GM04504 (cell line): ENCODE measurements at places on chromosomes 2 and 18.
A peak's percentile ranks its signal among the peaks of the same experiment; 100 is the strongest.

DNA sequence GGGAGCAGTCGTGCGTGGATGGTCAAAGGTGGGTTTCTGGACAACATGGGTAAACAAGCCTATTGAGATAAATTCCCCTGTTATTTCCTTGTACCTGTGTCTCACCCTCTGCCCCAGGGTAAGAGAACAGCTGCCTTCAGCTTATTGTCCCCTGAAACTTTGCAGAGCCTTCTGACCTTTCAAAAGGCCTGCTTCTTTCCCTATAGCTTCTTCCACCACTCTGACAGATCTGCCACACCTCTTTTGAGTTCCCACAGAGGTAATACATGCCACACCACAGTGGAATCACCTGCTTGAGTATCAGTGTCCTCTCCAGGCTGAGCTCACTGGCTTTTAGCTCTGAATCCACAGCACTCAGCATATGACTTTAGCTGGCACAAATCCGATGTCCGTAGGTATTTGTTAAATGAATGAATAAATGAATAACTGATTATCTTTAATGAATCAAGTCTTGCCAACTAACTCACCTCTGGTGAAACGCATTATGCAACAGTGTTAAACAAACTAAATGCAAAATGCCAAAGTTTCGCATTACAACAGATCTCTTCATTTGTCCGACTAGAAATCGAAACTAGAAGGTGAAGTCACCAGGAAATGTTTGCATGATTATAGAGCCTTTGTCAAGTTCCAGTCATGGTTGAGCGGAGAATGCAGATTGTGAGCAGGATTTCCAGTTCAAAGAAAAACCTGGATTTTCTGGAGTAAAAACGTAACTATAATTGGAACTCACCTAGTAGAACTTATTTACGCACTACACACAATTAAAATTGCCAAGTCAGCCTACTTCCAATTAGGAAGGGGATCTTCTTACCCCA lies 16.4 kb downstream of the DYNAP start:
- no peak for DNase-seq

- no peak for DNase-seq
Observed at GRCh38 chr2:2798337-2798736, 467.3 kb upstream of the MYT1L start.

GRCh38 chr2:219506802-219507526 lies 7.3 kb upstream of the ASIC4 start:
- no peak for DNase-seq

DNA sequence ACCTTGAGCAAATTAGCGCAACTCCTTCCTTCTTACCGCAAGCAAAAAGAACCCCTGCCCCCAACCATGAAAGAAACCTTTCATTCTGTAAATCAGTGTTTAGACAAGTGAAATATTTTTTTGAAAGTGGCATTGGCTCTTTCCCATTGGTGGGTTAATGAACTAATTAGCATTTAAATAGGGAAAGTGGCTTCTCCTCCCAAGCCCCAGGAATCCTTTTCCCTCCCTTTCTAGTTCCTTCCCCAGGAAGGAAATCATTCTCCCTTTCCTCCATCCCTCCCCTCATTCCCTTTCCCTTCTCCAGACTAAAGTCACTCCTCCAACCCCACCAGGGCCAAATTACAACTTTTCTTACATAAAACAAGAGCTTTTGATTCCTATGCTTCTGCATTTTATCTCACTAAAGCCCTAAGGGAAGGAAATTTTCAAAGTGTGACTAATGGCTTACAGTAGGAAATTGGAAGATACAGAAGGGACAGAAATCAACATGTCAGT lies 22.9 kb upstream of the TYMS start:
- no peak for DNase-seq

DNA sequence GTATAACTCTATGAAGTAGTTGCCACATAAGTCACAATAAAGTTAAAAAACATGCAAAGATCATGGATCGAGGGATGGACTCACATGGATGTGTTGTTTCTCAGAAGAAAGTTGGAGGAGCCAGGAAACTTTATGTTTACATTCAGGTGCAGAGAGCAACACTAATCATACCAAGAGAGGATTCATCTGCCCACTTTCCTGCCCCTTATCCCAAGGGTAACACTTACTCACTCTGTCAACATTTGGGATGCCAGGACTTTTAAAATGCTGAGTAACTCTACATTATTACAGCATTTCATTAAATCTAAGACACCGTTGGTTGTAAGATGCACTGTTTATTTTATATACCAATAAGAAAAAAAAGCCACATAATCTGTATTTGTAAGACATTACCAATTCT lies 170.4 kb downstream of the KCNE4 start:
- no peak for DNase-seq

DNA sequence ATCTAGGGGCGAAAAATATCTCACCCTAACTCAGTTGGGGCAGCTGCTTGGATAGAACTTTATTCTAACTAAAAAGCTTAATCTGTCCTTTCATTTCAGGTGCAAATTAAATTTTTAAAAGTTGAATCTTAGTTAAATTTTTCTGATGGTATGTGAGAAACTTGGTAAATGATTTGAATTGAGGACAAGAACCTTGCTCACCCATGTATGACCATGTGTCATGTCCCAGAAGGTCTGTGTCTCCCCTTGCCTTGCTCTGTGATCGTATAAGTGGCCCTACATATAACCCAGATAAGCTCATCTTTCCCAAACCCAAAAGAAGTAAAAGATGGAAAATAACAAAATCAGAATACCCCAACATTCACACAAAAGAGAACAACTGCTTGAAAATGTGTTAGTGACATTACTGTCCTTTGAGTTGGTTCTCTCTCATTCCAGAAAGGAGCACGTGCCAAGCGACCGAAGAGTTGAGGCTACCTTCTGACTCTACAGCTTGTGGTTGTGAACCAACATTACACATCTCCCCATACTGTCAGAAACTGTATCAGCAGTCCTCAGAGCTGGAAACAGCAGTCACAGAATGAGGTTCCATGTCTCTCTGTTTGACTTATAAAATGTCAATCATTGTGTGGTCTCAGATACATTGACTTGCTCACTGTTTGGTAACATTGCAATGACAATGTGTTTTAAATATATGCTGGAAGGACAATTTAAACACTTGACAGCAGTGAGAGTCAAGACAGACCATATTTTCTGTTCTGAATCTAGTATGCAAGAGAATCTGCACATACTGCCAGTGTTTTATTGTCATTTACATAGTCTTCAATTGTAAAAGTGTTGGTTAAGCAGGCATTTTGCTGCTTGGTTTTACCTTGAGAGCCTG lies 46.3 kb upstream of the TANK start:
- no peak for DNase-seq

GRCh38 chr2:137924019-137924418 lies 40.3 kb upstream of the HNMT start:
- DNase-seq, result no peak

DNA sequence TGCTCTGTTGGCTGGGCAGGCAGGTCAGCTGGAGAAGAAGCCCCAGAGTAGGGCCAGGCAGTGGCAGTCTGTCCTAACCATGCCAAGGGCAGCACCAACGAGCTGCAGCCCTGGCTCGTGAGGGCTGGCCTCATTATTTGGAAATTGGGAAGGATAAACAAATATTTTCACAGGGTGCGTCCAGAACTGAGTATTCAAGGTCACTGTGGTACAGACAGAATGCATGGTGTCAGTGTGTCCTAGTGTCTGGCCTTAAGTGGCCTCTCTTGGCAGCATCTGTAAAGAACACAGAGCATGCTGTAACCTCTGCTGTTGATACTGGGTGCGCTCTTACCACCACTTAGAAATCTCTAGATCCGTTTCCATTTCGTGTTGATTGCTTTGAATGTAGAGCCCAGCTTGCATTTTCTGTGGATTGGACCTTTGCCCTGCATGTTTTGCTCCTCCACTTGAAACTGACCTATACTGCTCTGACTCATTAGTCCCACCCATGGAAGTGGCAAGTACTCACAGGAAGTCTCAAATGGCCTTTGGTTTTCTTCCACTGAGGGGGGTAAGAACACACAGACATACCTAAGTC lies 88.2 kb downstream of the GREB1L start:
- DNase-seq, result peak; percentile 77

DNA sequence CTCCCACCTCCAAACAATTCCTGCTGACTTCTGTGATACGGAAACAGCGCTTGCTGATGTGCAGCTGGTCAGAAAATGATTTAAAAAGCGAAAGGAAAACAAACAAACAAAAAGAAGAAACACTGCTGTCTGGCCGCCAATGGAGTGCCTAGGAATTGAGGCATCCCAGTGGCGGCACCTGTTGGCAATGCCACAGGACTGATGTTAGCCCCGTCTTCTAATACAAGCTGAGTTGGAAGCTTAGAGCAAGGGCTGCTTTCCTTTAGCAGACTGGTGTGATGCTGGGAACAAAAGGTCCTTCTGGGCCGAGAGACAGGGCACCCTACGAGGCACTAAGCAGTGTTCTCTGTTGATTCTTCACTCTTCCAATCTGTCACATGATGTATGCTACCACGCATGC lies 163.6 kb upstream of the REV1 start:
- DNase-seq, result no peak

DNA sequence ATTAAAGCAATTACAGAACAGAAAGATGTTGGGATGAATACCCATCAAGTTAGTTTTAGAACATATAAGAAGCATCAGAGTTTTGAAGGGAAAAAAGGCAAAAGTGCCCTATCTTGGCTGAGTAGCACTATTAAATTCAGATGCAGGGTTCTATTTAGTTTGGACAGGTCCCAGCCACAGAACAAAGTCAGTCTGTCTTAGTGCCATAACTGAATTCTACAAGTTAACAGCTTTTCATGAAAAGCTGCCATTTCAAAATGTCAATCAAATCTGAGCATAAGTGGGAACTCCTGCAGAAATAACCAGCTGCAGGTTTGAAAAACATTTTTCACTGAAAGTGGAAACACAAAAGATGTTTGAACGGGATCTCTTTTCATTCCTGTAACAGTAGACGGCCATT lies 160.4 kb downstream of the SRBD1 start:
- DNase-seq, result no peak

GRCh38 chr2:19532547-19533196 lies 174.2 kb upstream of the OSR1 start:
- no peak for DNase-seq
